ENCODE measurements at places on chromosomes 1 and 21.

- DNase-seq, result no peak
Observed at GRCh38 chr1:84899969-84900368, 7.0 kb upstream of the LPAR3 start.

- DNase-seq, result no peak
Observed at GRCh38 chr1:44707959-44708831, 22.8 kb downstream of the RNU5D-1 start.

DNA sequence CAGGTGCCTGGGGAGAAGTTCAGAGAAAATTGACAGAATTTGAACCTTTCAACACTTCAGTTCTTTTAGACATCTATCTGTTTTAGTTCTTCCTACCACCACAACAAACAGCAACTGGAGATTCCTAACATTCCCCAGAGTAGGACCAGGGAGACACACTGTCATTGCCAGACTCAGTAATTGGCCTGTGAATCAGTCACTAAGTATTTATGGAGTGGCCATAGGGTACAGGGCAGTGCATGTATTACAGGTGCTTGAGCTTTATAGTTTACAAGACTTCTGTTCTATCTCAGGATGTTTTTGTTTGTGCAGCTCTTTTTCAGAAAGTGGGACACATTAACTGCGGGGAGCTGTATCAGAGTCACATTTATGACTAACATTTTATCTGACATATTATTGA lies 1.7 kb downstream of the CDC14A start:
- DNase-seq, result no peak

GRCh38 chr1:41626146-41626545 lies 141.7 kb upstream of the EDN2 start:
- no peak for DNase-seq

DNA sequence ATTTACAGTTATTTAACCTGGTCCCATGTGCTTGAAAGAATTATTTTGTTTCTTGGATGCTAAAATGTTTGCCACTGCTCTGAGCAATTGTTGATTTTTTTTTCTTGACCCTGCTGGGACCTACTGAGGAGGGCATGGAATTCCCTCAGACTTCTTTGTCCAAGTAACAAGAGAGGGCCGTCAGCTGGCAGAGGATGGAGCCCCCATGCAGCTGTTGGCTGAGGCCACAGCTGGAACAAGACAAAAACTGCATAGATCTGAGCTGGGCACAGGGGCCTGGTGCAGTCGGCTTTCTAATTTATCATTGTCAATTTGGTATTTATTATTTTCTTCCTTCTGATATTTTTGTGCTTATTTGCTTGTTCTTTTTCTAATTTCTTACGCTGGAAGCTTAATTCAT lies 39.6 kb upstream of the ABCG1 start:
- no peak for DNase-seq

- DNase-seq, result no peak
Observed at GRCh38 chr1:101136271-101136670, 100.5 kb upstream of the S1PR1 start.

- DNase-seq, result no peak
Observed at GRCh38 chr21:20538039-20538658, 460.1 kb upstream of the NCAM2 start.

- DNase-seq, result no peak
Observed at GRCh38 chr1:50703240-50703639, 256.8 kb downstream of the FAF1 start.

- DNase-seq, result no peak
Observed at GRCh38 chr21:38114717-38115333, 142.0 kb upstream of the KCNJ15 start.
